ENCODE measurements at places on chromosomes 13 and 19. TPM values are rescaled to one million over a fixed set of nuclear protein-coding genes. Genes with fewer than 3 reads are reported as not detected.

The SLITRK5 gene
- total RNA-seq: 0.51 TPM

The LILRA1 gene
- total RNA-seq: not detected

The CCDC70 gene
- not detected for total RNA-seq

The THSD1 gene
- total RNA-seq: 6.2 TPM

The C19orf73 gene
- total RNA-seq: 1.9 TPM

The ZNF446 gene
- total RNA-seq: 13.4 TPM

The NLRP5 gene
- total RNA-seq: 0.03 TPM

Data from A549 treated with Hydrocortisone at 1 μM for 4 hours (cell line).